ENCODE measurements at places on chromosomes 7 and 10.

GRCh38 chr10:98373260-98374040 lies 41.5 kb downstream of the PYROXD2 start:
- DNase-seq, result no peak

DNA sequence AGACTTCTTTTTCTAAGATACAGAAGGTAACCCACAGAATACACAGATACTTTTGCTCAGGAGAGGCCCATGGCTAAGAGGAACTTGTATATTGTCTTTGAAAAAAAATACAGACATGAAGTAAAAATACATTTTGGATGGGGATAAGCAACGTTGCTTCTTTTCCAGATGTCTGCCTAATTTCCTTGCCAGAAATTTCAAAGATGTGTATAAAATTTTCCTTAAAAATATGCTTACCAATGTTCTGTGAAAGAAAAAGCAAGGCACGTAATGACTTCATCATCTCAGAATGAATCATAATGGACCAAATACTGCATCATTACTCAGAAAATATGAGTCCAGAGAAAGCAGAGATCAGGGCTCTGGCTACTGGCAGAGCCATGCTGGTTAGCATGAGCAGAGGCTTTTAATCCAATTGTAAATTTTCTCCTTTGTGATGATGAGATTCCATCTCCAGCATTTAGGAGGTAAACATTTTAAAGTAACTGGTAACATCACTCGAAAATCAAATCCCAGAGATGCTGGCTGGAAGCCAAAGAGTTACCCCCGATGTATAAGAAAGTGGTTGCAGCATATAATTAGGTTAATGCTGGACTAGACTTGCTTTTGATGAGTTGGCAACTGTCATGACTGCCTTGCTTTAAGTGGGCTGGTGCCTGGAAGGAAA lies 272.5 kb downstream of the SEMA3A start:
- peak; percentile 96 for DNase-seq

DNA sequence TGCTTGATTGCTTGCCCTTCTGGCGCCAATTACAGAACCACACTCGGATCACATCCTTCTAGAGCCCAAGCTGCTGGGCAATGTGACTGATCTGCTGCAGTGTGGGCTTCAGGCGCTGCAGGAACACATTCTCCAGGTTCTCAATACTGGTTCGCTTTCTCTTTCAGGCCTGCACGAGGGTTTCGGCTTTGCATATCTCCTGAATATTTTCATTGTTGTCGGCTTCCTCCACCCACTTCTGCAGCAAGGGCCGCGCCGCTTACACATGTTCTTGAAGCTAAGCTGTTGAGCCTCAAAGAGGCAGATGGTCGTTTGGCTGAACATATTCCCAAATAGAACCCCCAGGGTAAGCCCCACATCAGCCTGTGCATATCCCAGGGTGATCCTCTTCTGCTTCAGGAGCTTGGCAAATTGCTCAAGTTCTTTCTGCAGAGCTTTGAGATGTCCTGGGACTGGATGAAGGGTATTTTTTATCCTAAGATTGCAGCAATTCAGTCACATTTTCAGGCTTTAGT lies 64.6 kb downstream of the HERC4 start:
- DNase-seq, result no peak

DNA sequence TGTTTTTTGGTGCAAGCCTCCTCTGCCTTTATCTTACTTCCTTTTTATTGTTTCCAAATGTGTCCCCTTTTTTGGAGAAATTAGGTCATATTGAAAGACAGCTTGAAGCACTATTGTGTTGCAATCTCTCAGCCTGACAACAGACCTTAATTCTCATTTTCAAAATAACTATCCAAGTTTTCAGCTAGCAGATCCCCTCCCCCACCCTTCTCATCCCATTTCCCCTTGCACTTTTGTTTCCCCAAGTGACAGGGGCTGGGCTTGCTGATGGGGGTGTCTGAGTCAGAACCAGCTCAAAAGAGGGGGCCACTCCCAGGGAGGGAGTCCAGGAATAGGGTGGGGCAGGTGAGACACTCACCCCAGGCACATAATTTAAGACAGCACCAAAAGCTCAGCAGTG lies 75.3 kb downstream of the MKI67 start:
- DNase-seq, result no peak

GRCh38 chr7:142647749-142648148 lies 101.5 kb upstream of the PRSS1 start:
- DNase-seq, result no peak

DNA sequence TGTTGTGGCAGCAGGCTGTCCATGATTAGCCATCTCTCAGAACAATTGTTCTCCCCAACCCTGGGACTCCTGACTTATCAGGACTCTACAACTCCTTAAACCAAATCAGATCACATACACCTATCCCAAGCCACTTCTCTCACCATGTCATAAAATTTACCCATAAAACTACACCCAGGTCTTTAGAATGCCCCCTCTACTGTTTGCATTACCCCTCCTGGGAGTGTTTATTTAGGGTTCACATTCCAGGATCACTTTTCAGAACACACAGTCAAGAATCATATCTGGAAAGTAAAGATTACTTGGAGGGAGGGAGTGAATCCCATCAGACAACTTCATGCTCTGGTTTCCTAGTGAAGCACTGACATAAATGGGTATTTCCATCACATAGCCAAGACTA lies 7.1 kb downstream of the ASAH2 start:
- no peak for DNase-seq

GRCh38 chr10:11091517-11092102 lies 73.9 kb downstream of the CELF2 start:
- no peak for DNase-seq

DNA sequence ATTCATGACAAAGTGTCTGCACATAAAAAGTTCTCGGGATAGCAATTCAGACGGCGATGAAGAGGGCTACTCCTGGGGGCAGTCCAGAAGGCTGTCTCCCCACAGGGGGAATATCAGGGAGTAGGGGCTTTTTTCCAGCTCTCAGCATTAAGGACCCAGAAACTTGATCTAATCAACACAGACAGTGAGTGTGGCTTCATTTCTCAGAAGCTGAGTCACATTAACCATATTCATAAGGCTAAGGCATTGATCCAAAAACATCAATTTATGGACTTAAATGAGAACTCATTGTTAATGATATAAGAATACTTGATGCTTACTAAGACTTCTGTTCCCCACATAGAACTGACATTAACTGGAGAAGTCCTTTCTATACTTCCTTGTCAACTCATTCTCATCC lies 87.5 kb upstream of the AOAH start:
- DNase-seq, result no peak

DNA sequence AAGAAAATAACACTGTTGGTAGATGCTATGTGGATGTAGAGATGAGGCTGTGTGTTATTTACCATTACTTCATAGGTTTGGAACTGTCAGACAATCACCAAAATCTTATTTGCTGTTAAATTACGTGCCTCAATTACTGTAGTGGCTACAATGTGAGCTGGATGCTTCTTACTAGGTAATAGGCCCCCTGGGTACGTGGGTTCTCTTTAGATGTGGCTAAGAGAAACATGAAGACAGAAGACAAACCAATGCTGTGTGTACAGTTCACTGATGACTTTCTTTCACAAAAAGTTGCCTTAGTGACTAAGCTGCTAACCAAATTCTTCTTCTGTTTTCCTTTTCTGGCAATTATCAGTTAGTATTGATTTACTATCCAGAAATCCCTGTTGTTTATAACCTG lies 144.6 kb downstream of the SEMA3E start:
- no peak for DNase-seq

- no peak for DNase-seq
Measured at GRCh38 chr7:112364388-112364787, 85.9 kb upstream of the IFRD1 start.

- DNase-seq, result no peak
Measured at GRCh38 chr7:18555120-18555519, 59.6 kb downstream of the HDAC9 start.

GRCh38 chr10:14918964-14919363 lies 34.9 kb downstream of the DCLRE1C start:
- no peak for DNase-seq

DNA sequence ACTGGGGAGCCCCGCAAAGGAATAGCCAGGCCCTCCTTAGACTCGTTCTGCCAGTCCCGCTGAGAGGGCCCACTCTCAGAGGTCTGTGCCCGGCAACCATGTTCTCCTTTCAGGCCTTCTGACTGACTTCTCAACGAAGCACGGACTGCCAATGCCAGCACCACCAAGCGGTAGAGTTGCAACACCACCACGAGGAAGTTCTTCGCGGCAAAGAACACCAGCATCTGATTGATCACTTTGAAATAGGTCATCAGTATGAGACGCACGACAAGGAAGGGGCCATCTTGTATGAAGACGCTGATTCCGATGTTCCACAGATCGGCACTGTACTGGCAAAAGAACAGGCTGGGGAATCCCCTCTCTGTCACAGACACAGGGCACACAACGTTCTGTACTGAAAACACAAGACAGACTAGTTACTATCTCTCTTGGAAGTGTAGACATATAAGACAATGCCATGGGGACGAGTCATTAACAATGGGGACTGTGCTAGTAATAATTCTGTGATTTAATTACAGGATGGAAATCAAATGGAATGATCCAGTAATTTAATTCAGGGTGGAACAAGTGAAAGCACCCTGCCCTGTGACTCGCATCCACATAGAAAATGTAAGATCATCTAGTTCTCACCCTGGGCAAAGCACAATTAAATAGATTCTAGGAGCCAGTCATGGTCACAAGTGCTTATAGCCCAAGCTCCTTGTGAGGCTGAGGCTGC lies 42.7 kb downstream of the TMEM26 start:
- no peak for DNase-seq

DNA sequence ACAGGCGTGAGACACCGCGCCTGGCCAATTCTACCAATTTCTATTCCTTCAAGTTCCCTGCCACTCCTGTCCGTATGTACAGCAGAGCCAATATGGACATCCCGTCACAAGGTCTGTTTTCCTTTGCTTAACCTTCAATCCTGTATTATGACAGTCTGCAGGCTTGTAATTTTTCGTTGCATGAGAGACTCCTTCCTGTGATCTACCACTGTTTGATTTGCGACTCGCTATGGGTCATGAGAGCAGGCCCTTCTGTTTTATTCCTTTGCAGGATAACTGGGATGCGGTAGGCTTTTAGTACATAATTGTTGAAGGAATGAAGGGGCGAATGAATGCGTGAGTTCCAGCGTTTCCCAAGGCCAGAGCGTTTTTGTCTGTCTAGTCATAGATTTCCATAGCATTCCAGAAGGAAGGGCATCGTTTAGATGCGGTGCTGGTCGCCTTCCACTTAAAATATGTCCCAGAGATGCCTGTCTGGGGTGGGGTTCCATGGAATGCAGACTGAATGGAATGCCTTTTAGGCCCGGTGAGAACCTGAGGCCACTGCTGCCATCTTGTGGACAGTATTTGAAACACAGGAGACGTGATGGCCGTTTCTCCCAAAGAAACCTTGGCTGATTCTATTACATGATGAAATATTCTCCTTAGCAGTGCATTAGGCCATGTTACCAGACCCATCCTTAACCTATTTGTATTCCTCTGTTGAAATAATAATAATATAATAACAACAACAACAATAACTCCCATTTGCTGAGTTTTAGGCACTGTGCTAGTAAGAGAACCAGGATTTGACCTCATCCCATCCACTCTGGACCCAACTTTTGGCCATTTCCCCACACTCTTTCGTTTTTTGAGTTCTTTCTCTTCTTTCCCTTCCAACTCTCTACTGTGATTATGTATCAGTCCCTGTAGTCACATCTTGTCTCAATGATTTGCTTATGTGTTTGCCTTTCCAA lies 193.2 kb downstream of the MYOF start:
- DNase-seq, result peak; percentile 36

GRCh38 chr7:32893207-32893524 lies 1.6 kb upstream of the KBTBD2 start:
- no peak for DNase-seq

DNA sequence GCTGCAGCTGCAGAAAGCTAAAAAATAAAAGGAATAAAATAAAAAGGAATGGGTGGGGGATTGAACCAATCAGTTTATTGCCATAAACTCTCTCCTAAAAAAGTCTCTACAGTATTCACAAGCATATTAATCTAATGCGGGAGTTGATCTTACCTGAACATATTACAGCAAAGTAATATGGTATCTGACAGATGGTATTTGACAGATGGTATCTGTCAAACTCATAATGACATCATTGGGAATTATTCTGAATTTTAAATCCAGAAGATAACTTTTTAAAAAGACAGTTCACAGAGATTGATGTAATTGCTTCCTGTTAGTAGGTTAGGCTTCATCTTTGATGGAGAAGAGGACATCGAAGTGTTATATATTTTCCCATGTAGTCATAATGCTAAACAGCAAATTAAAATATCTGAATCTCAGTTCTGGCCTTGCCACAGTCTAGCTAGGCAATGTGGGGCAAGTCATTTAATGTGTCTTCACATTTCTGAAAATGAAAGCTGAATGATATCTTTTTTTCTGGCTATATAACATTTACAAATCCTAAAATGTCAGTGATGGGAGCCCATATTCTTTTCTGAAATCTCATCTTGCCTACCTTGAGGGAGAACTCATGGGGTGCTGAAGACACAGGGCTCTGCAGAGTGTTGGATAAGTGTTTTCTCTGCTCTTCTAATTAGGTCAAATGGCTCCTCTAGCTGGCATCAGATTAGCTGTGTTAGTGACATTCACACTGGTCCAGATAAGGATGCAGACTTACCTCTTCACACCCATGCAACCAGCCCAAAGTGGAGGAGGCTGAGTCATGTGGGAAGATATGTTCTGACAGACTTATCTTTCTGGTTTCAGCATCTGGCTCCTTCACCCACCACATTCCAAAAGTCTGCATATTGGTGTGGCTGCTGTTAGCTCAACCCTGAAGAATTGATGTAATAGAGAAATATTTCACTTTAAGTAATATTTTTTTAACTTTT lies 2.1 kb upstream of the LIPM start:
- no peak for DNase-seq

DNA sequence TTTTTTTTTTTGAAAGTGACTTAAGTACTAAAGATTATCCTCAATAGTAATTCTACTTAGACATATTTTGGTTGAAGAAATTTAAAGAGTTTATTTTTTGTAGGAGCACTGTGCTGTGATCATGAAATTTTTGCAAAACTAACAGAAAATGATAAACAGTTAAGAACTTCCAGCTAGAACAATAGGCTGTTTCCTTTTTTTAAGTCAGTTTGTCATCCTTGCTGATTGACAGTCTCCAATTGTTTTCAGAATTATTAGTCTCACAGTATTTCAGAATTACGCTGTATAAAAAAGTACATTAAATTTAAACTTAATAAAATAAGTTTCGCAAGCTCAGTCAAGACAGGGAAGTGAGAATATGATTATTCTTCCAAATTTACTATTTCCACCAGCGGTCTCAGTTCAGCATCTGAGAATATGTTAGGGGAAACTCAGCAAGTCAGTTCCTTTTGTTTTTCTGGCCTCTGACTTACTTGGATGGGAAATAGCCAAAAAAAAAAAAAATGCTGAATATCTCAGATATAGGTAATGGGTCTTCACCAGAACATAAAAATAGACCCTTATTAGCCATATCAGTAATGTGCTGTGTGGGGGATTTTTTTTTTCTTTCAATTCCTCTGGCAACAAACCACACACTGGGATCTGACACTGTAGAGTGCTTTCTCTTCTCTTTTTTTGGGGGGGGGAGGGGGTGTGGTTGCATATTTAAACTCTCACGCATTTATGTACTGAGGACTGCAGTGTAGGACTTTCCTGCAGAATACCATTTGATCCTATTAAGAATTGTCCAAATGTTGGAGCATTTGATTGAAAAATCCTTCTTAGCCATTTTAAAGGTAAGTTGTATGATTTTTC lies at the start of gene CD36:
Gene CD36 (plus strand): TSS at position 732 of the 855 bp plus-strand sequence. CDS start 8,099 bp downstream, outside the sequence.
- DNase-seq, result no peak
